ENCODE measurements at places on chromosomes 12 and 14. TPM values are rescaled to one million over a fixed set of nuclear protein-coding genes. Genes with fewer than 3 reads are reported as not detected.

GRCh38 chr14:101440496-101440895, 120.8 kb upstream of the DIO3 start:
- no peak for DNase-seq

DNA sequence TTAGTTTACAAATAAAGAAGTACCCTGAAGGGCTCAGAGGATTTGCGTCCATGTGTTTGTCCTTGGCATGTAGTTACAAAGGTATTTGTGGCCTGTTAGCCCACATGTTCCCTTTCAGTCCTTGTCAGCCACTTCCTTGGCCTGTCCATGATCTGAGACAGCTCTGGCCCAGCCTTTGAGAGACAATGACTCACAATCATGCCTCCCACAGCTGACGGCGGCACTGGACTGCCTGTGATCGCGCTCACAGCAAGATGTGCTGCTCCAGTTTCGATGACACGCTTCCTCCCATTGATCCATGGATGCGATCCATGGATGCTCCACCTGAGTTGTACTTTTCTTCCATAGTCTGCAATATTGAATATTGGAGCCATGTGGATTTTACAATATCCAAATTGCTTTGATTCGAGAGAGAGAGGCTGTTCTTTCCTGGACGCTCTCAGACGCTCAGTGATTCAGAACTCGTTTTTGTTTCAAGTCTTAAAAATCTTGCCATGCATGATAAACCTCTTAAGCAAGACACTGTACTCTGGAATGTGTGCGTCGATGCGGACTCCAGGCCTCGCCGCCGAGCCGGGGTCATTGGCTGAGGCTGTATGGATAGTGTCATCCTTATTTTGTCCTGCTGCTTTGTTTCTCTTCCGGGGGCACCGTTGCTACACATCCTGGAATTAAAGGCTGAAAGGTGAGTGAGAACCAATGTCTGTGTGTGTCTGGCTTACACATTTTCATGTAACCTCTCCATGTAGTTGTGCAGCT, 220.1 kb downstream of the GLT1D1 start:
- DNase-seq = no peak

- DNase-seq = no peak
These were observed 18.1 kb downstream of the ZBTB39 start for GRCh38 chr12:56988207-56988739.

DNA sequence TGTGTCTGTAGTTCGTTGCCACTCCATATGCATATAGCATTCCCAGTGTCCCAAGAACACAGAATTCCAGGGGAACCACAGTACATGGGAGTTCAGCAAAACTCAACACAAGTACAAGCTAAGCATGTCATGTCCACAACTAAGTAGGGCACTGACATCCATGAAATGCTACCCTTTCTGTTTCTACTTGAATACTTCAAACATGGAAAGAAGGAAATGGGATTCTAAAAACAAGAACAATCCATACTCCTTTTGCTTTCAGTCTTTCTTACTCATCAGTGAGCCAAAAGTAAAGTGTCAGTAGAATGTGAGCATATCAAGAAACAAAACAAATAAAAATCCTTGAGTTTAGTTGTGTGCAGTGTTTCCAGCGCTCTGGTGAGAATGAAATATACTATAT, 36.0 kb upstream of the COCH start:
- no peak for DNase-seq

DNA sequence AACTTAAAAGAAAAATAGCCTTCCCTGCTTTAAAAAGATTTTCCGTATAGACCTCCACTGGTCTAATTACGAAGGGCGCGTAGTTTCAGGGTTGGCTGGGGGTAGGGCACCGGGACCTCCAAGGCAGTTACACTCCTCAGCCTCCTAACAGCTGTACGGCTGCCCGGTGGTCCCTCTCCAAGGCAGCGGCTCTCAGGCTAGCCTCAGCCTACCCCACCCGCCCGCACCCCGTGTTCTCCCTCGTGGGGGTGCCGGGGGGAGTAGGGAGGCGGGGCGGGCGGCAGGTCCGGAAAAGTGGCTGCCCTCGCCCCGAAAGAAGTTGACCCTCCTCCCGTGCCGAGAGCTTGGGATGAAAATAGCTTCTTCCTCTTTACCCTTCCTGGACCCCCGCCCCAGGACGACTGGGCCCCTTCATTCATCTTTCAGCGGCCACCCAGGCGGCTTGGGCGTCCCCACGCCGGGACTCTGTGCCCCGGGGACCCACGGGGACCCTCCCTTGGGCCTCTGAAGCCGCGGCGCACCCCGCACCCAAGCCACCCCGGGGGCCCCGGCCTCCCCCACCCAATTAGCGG, 991 bp upstream of the RCOR1 start:
- DNase-seq = no peak

GRCh38 chr12:122951979-122952892, 14.0 kb downstream of the ABCB9 start:
- no peak for DNase-seq

GRCh38 chr12:114131824-114132223, 165.7 kb upstream of the RBM19 start:
- DNase-seq = no peak

GRCh38 chr12:87939182-87939581, 90.0 kb downstream of the C12orf50 start:
- DNase-seq = no peak

DNA sequence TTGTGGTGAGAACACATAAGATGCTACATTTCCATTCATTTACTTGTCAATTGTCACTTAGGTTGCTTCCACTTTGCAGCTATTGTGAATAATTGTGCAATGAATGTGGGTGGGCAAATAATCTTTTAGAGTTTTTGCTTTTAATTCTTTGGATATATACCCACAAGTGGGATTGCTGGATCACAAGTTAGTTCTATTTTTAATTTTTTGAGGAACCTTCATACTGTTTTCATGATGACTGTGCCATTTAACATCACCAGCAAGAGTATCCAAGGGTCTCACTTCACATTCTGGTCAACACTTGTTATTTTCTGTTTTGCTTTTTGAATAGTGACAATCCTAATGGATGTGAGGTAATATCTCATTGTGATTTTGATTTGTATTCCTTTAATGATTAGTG, 10.5 kb downstream of the CLEC6A start:
- no peak for DNase-seq

GRCh38 chr12:112266473-112266872, 115.8 kb downstream of the HECTD4 start:
- no peak for DNase-seq

DNA sequence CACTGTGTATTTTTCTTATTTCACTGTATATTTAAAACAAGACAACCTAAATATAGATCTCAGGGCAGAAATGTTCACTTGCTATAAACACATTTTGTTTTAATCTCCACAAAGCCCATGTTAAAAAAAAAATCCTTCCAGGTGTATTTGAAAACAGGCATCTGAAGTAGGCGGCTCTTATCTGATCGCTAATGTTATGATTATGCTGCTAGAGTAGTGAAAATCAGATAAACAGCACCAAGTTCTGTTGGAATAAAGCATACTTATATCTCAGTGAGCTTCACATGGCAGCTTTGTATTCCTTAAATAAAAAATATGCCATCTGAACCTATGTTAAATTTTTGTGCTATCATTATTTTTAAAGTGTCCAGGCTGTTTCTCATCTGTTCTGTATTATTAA, 47.6 kb upstream of the PZP start:
- no peak for DNase-seq

GRCh38 chr12:129200576-129200975, 347.3 kb downstream of the GLT1D1 start:
- no peak for DNase-seq

GRCh38 chr12:81866081-81866480, 106.9 kb upstream of the PPFIA2 start:
- DNase-seq = no peak

GRCh38 chr12:113151655-113152054, 2.1 kb downstream of the CFAP73 start:
- DNase-seq = no peak

DNA sequence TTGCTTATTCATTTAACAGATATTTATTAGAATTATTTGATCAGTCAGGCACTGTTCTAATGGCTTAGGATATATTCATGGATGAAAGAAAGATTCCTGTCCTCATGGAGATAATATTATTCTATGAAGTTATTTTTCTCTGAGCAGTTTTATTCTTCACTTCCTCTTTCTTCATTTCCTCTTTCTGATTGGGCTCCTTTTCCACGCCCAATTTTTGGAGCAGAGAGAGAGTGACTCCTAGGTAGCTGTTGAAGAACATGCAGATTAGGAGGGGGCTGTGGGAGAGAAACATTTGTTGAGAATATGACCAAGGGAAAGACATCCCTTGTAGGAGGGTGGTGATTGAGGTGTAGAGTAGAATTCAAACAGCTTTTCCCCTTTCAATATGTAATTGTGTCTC, 6.0 kb upstream of the YARS2 start:
- no peak for DNase-seq

DNA sequence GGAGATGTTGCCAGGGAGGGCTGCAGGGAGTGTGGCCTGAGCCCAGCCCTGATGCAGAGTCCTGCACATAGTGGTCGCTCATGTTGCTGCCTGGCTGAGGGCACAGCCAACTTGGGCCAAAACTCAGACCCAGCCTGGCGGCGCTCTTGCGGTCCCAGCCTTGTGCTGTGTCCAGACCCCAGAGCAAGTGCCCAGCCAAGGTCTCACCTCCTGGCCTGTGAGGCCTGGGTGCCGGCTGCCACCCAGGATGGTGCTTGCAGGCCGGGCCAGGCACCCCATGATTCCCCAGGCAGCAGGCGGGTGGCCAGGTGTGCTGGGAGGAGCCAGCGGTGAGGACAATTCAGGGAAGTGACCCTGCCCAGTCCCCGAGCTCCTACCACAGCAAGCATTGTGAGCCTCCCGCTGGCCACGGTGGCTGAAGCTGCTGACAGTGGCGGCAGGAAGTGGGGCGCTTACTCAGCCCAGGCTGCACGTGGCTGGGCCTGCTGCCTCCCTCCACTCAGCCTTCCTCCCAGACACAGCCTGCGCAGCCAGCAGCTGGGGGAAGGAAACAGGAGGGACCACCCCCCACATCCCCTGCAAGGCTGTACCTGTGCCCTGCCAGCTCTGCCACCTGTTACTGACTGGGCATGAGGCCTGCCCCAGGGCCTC, 17.7 kb upstream of the PGF start:
- DNase-seq = no peak

DNA sequence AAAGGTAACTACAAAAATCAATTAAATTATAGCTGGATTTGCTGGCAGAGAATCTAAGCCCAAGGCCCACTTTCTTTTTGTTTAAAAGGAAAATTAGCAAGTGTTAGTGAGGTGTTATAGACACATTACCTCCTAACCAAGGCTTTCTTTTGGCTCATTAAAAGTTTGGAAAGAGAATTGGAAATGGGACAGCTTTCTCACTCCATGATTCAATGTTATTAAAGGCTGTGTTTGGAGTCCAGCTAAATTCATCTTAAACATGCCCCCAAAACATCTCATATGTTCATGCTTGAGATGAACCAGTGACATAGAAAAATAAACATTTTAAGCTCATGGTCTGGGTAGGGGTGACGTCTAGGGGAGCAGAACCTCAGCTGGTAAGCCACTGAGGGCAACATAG, 13.4 kb upstream of the PGF start:
- DNase-seq = no peak

The NKX2-1 gene
- total RNA-seq = not detected

The SDSL gene
- 0.48 TPM for total RNA-seq

The JAG2 gene
- 11.2 TPM for total RNA-seq
